ENCODE measurements at places on chromosomes 11 and 22.
A peak's percentile ranks its signal among the peaks of the same experiment; 100 is the strongest.

DNA sequence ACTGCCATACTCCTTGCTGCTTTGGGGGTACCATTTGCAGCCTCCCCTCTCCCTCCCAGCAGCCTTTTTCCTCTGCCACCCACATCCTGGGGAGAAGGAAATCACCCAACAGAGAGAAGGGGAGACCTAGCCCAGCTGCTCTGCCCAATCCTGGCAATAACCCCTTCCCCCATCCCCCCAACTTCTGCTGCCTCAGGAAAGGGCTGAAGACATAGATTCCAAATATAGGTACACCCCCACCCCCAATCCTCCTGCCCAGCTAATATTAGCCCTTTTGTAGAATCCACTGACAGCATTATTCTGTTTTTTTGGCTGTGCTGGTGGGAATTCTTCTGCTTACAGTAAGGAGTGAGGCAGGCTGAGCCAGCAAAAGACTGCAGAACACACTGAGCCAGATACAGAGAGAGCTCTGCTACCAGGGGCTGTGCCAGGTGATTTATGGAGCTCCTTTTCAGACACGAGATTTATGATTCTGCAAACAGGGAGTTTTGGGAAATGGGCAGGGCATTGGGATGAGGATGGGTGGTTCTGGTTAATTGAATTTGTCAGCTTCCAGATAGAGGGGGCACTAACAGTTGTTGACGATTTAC lies 164.0 kb downstream of the TENM4 start:
- DNase-seq, result no peak

DNA sequence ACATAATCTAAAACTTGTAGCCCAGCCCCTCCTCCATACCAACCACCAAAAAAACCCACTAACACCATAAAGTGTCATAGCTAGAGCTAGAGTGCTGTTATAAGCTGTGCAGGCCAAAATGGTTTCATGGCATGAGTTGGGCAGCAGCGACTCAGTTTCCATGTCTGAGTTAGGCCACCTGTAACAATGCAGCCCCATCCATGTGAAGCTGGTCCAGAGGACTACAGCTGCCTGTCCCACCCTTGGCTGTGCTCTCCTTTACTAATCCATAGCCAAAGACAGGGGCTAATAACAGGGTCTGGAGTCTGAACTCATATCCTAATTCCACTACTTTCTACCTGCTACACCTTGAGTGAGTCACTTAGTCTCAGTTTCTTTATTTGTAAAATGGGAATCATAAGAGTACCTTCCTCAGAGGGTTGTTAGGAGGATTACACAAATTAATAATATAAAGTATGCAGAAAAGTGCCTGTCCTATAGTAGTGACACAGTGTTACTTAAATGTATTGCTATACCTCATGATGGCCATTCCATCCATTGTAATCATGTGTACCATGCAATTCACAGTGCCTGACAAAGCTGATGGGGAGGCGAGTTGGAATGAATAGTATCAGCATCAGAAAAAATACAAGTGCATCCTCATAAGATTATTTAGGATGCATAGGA lies 20.6 kb downstream of the KCNQ1OT1 start:
- DNase-seq, result no peak

DNA sequence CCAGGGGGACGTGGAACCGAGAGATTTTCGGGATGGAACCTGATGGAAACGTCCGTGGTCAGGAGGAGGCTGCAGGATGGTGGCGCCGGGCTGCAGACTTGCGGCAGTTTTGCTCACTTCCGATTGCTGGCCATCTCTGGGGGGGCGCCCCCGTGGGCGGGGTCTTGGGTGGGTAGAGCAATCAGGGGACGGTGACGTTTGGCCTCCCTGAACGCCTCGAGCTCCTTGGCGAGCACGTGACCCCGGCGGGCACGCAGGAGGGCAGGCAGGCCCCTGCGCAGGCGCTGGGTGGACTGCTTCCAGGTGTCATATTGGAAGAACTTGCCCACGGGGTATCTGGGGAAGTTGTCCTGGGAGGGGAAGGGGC lies 6.3 kb downstream of the IGF2 start:
- DNase-seq, result no peak

GRCh38 chr22:37052386-37053309 lies 1.1 kb downstream of the KCTD17 start:
- DNase-seq, result no peak

- DNase-seq, result no peak
Observed at GRCh38 chr11:34204396-34205279, 99.2 kb downstream of the NAT10 start.

DNA sequence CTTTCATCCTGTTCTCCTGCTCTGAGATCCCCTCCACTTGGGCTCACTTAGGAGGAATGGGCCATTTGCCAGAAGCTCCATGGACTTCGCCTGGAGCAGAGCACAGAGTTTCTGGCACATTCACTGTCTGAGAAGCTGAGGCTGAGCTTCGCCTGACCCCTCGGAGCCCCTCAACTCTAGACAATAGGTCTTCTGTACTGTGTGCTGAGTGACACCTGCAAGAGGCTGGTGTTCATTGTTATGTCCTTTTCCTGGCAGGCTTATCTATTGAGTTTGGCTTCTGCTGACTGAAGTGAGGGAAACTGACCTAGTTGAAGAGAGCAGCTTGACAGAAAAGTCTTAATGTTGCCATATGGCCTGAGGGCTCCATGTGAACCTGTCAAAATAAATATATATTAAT lies 124.3 kb downstream of the EHF start:
- no peak for DNase-seq

GRCh38 chr11:1755692-1756561 lies 5.5 kb upstream of the IFITM10 start:
- DNase-seq, result no peak

- no peak for DNase-seq
Observed at GRCh38 chr11:12008790-12009616, 577 bp upstream of the DKK3 start.

- no peak for DNase-seq
Observed at GRCh38 chr11:113974741-113975470, at the start of gene HTR3A. HTR3A (plus strand) TSS chr11:113975108; CDS start chr11:113975326, 218 bp downstream.

- DNase-seq, result no peak
Observed at GRCh38 chr11:550746-551085, 9.8 kb downstream of the LMNTD2 start.

GRCh38 chr22:17121233-17122195 lies at the start of gene TMEM121B:
TMEM121B (minus strand) TSS chr22:17121360; CDS start chr22:17121127, 233 bp downstream.
- no peak for DNase-seq

- DNase-seq, result no peak
Observed at GRCh38 chr11:126163074-126163700, 48.3 kb downstream of the RPUSD4 start.

GRCh38 chr11:123429336-123429735 lies 733 bp upstream of the GRAMD1B start:
- DNase-seq, result no peak

DNA sequence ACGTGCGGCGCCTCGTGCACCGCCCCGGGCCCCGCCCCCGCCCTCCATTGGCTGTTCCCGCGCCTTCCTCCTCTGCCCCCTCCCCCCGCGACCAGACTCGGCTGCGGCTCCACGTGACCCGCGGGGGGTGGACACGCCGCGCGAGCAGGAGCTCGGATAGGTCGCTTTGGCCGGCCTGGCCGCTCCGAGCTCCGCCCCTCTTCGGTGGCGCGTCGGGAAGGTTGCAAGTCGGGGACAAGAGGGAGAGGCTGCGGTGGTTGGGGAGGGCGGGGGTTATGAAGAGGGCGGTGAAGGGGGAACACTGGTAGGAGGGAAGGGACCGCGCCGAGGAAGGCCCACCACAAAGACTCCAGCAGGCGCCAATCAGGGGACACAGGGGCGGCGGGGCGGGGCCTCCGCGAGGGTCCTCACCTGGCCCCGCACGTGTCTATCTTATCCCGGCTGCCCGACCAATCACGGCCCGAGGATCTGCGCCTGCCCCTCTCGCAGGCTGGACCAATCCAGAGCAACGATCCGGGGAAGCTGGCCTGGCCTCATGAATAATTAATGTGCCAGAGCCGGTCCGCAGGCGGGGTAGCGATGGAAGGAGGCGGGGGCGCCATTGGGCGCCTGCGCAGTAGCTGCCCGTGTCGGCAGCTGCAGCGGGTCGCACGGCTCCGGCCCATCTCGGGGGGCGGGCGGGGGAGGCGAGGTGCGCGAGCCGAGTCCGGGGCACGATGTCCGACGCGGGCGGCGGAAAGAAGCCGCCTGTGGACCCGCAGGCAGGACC lies at the start of gene TEF:
TSS of gene TEF (plus strand) at position 614 of the 769 bp plus-strand sequence. CDS start at position 717, 103 bp downstream.
- peak; percentile 98 for DNase-seq

- DNase-seq, result no peak
Observed at GRCh38 chr11:117766026-117766425, 31.0 kb downstream of the DSCAML1 start.

DNA sequence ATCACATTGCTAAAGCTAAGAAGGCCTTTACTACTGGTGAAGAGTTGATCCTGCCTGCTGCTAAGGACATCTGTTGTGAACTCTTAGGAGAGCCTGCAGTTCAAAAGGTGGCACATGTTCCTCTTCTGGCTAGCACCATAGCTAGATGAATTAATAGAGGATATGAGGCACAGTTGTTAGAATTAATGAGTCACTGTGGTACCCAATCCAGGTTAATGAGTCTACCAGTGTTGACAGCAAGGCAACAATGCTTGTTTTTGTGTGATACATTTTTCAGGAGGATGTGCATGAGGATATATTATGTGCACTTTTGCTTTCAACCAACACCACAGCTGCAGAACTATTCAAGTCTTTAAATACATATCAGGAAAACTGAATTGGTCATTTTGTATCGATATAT lies 12.0 kb downstream of the C11orf58 start:
- DNase-seq, result no peak

- DNase-seq, result no peak
Observed at GRCh38 chr11:20008190-20008870, 151.9 kb downstream of the DBX1 start.

DNA sequence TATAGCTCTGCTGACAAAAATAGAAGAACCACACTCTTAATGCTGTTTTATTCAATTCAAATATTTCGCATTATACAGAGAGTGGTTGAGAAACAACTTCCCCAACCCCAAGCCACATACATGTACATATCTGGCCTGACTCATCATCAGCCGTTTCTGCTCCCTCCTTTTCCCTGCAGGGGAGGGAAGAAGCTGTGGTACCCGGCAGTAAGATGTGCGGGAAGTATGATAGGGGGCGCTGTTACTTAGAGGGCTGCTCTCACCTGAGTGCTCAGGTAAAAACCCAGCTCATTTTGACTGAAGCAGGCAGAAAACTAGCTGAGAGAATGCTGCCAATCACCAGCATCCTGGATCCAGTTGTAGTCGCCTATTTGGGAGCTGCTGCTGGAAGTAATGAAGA lies 85.5 kb downstream of the NELL1 start:
- DNase-seq, result peak; percentile 1

GRCh38 chr22:48424661-48425060 lies 1403.0 kb downstream of the BRD1 start:
- no peak for DNase-seq

- DNase-seq, result no peak
Observed at GRCh38 chr11:5736396-5736795, at the start of gene OR56B1. OR56B1 (plus strand) TSS chr11:5736448; CDS start chr11:5736517, 69 bp downstream.

DNA sequence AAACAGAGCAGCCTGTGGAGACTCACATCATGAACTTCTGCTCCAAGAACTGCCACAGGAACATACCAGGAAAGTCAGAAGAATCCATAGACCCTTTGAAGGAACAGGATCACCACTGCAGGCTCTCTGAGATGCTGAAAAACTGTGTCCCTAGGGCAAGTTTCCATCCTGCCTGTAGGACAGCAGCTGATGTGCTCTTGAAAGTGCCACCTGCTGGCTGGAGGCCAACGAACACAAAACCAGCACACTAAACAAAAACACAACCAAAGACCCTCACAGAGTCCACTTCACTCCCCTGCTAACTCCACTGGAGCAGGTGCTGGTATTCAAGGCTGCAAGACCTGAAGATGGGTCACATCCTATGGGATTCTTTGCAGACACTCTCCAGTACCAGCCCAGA lies 12.0 kb upstream of the NXPE1 start:
- DNase-seq, result no peak

DNA sequence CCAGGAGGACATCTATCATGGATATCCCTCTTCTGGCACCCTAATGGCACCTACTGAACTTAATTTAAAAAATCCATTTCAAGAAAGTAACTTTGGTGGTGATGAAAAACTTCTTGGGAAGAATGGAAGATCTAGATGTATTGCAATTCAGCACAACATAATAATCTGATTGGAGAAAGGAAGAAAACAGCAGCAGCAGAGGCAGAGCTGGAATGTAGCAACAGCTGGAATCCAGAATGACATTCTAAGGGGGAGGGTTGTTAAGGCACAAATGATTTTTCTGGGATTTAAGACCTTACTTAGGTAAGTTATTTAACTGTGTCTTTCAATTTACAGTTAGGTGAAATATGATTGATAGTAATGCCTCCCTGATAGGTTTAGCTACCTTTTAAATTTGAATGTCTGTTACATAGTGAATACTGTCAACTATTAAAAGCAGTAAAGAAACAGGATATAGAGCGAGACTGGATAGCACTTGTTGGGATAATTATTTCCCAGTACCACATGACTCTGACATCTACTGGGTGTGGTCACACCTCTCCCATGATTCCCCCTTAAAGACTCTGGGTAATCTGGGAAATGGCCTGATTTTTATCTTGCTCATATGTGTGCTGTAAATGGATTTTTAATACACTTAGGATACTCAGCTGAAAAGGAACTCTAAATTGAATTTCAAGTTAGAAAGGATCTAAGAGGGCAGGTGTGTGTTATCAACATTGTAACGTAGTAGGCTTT lies 11.7 kb downstream of the CAPRIN1 start:
- no peak for DNase-seq

DNA sequence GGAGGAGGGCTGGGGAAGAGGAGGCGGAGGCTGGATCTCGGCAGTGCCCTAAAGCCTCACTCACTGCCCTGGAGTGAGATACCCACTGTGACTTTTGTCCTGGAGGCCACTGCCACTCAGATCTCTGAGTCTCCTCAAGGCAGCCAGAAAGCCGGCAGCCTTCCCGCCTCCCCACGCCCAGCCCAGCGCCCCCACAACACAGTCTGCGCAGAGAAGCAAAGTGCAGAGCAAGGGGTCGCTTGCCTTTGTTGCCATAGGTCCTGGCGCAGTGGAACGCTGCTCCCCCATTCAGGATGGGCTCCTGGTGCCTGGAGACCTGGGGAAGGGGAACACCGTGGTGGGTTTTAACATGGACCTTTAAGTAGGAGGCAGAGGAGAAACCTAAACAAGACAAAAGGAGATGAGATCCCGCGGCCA lies 17.6 kb downstream of the PATZ1 start:
- no peak for DNase-seq

- peak; percentile 53 for DNase-seq
Observed at GRCh38 chr11:34250732-34251588, 106.8 kb downstream of the ABTB2 start.

- DNase-seq, result no peak
Observed at GRCh38 chr11:72140661-72141060, 5.1 kb downstream of the FOLR3 start.
